CD8-positive, alpha-beta memory T cell (primary cell): ENCODE measurements at places on chromosomes 1 and 21. TPM values are rescaled to one million over a fixed set of nuclear protein-coding genes. Genes with fewer than 3 reads are reported as not detected.
A peak's percentile ranks its signal among the peaks of the same experiment; 100 is the strongest.

DNA sequence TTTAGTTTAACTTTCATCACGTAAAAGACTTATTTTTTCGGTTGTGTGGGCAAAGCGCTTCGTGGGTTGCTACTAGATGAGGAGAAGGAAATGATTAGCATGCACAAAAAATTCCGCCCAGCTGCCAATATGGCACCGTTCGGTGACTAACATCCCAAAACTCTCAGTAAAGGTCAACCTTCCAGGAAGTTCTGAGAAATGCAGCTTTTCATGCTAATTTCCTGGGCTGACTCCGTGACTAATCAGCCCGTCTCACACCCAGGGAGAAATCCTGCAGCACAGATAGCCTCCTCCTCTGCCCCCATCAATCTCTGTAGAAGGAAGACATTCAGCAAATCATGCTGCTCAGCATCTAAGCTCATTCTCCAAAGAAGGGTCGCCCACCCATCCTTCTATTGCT is 34.1 kb downstream of the TMCO4 start:
- no peak for DNase-seq

- DNase-seq: no peak
Measured at GRCh38 chr21:34198231-34199120, 125.1 kb downstream of the MRPS6 start.

- no peak for DNase-seq
Measured at GRCh38 chr1:235650341-235651169, 971 bp upstream of the GNG4 start.

GRCh38 chr1:59013276-59013927 is 229.6 kb upstream of the JUN start:
- DNase-seq: no peak

DNA sequence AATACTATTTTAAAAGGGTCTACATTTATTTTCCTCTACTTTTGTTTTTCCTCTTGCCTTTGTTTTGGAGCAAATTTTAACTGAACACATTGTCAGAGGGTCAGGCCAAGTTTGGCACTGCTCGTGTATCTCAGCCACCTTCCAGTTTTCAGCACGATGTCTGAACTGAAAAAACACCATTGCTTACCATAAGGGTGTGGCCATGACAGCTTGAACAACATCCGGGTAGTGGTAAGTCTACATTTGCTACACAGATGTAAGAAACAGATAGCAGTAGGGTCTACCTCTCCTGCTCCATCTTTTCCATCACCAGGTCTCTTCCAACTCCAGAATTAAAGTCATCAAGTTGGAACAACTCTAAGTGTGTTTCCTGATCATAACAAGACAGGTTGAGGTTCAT is 4.2 kb downstream of the HIVEP3 start:
- no peak for DNase-seq

- no peak for DNase-seq
Measured at GRCh38 chr1:227808566-227808965, 6.9 kb upstream of the PRSS38 start.

DNA sequence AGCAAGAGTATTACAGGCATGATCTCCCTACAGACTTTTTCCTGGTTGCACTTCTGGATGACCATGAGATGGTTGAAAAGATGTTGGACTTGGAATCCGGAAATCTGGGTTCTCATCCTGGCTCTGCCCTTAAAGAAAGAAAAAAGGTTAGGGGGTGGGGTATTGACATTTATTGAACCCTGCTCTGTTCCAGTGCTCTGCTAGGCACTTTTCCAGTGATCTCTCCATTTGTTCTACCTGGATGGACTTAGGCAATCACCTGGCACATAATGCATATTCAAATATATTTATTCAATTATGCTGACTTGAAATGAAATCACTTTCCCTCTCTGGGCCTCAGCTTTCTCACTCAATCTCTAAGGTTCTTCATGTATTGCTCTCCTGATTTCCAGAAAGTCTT is 101.0 kb upstream of the NFIA start:
- DNase-seq: no peak

DNA sequence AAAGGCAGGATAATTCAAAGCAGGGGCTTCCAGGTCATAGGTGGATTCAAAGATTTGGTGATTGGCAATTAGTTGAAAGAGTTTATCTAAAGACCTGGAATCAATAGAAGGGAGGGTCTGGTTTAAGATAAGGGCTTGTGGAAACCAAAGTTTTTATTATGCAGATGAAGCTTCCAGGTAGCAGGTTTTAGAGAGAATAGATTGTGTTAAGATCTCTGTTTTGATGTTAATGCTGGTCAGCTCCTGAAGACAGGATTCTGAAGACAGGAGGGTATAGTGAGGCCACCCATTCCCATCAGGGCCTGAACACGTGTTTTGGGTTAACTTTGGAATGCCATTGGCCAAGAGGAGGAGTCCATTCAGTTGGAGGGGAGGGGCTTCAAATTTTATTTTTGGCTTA is 6.1 kb upstream of the PTBP2 start:
- DNase-seq: no peak

DNA sequence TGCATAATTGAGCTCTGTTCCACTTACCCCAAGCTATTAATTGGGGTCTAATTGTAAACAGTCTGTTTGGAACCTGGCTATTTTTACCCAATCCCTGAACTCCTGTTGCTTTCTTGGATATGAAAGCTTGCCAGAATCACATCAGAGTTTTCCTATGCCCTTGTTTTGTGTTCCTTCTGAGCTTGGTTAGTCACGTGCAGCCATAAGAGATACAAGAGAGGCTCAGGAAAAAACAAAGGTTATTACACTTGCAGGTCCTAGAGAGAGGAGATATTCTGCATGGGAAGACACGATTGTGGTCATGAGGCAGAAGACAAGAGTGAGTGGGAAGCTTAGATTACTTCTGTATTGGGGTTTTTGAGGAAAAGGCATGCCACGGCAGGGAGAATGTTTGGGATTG is 46.0 kb upstream of the RGL1 start:
- DNase-seq: no peak

GRCh38 chr1:222095606-222096475 is 354.0 kb upstream of the DUSP10 start:
- DNase-seq: peak; percentile 41

DNA sequence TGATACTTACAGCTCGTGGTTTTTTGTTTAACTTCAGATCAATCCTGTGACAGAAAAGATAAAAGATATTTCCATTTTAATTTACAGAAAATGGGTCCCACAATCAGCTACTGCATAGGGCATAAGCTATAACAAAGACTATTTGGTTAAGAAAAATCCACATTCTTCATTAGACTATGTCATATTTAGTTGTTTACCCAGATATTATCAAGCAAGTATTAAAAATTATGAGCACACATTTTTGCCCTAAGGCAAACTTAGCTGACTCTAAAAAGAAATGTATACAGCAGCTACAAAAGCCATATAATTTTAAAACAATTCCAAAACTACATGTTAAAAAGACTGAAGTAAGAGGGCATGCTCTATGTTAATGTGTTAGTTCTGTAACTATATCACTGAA is 18.7 kb downstream of the MEAF6 start:
- no peak for DNase-seq

DNA sequence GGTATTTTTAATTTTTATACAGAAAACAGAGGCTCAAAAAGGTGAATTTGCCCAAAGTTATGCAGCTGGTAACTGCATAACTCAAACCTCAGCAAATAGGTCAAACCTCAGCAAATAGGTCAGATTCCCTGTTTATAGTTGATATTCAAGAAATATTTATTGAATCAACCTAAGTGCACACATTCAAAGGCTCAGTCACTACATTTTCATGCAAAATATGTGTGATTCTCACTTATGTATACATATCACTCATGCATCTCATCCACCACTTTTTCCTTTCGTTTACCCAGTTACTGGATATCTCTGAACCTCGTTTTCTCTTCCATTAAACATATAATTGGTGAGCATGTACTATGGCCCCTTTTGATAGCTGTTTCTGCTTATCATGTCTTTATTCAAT is 158.3 kb upstream of the C1orf21 start:
- no peak for DNase-seq

DNA sequence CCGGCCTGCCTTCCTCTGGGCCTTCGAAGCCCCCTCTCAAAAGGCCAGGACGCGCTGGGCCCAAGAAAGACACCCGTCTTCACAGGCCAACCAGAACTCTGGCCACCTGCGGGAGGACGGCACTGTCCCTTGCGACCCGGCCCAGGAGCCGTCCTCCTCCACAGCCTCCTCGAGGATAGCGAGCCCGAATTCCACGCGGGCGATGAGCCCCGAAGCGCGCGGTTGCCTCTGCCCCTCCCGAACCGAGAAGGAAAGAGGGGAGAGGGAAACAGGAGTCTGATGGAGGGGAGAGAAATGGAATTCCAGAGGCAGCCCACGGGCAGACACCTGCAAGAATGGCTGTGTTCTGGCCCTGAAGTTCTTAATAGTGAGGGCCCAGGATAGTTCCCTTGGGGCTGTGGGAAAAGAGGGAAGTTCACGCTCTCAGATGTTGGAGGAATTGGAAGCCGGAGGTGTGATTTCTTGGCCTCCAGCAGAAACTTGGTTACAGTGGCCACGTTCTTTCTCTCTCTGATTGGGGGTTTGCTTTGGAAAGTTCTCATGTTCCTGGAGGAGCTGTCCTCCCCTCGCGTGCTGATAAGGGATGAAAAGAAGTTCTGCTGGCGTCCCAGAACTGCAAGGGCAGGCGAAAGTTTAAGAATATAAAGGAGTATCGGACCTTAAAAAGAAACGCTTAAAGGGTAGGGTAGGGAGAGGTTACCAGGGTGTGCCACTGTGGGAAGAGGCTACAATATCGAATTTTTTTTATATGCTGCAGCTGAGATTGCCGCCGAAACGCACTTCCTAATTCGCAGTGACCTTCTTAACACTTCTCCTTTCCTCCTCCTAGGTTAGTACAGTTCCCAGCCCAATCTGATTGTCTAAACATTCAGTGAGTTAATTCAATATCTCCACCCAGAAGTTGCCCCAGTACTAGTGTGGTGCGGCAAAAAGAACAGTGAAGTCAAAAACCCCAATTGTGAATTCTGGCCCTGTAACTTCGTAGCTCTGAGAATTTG is 5.8 kb upstream of the SLC44A5 start:
- DNase-seq: no peak

Gene KRTAP13-2
- total RNA-seq: not detected

Gene CASQ2
- not detected for total RNA-seq

Gene ZNF362
- total RNA-seq: 9.9 TPM

Gene RHD
- not detected for total RNA-seq

Gene SLFNL1
- total RNA-seq: 0.09 TPM

Gene SPRR1B
- not detected for total RNA-seq

Gene SPRR3
- total RNA-seq: not detected

Gene HTR1D
- not detected for total RNA-seq

Gene ADAMTSL4
- total RNA-seq: 0.31 TPM

Gene FAM72C
- total RNA-seq: 5.3 TPM

Gene CFAP107
- not detected for total RNA-seq

Gene SLC2A5
- not detected for total RNA-seq

Gene ZBTB17
- 51.5 TPM for total RNA-seq
